Type B pancreatic cell (in vitro differentiated cells): ENCODE measurements at places on chromosomes 12 and 14. TPM values are rescaled to one million over a fixed set of nuclear protein-coding genes. Genes with fewer than 3 reads are reported as not detected.

GRCh38 chr12:102691773-102692555 lies 211.6 kb upstream of the IGF1 start:
- no peak for DNase-seq

Gene TAS2R20
- total RNA-seq = 1.1 and 2.1 TPM in 2 replicates

DNA sequence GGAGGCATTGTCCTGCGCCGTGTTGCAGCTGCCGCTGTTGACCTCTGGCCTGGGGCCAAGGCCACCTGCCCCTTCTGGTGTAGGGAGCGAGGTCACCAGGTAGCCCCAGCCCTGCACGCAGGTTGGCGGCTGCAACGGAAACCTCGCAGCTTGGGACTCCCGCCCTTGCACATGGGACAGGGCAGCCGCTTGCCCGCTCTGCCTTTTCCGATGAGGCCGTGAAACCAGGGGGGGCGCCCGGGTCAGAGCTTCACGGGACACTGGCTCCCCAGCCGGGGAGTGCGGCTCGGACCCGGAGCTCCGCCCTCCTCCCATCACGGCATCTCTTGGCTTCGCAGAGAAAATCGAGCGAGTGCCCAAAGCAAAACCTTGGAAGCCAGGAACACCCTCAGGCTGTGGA lies 25.4 kb downstream of the DNAH10 start:
- no peak for DNase-seq

GRCh38 chr12:33427071-33427470 lies 12.5 kb downstream of the SYT10 start:
- DNase-seq = no peak

- DNase-seq = no peak
These were observed 6.5 kb upstream of the VTI1B start for GRCh38 chr14:67680941-67681340.

Gene ERP27
- 12.4 and 42.3 TPM in 2 replicates for total RNA-seq
